ENCODE measurements at places on chromosomes 3 and 15.

DNA sequence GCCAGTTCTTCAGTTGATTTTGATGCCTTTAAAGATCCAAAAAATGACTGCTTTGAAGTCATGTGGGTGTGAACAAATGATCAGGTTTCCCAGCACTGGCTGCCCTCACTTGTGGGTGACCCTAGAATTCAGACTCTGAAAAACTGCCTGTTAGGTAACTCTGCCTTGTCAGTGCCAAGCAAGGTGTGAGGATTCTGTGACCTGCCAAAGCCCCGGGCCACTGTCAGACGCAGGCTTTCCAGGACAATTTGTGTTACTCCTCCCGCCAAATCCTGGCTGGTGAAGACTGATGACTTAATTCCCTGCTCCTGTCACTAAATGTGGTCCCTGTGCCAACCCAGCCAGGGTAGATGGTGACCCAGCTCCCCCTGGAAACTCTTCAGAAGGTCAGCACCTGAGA is 99.2 kb upstream of the PSMD6 start:
- H3K36me3 ChIP-seq: no peaks in the 10 kb centered on the region
- no peaks in the 10 kb centered on the region for H3K4me1 ChIP-seq
- no peaks in the 10 kb centered on the region for H3K27me3 ChIP-seq
- no peak overlapping the region for H3K4me3 ChIP-seq
- no peak for DNase-seq

- H3K36me3 ChIP-seq: peaks cover 49% of the 10 kb centered on the region
- DNase-seq: peak; percentile 14
- H3K27me3 ChIP-seq: no peaks in the 10 kb centered on the region
- no peak overlapping the region for H3K4me3 ChIP-seq
Observed at GRCh38 chr3:171157286-171157685, 130.8 kb upstream of the SLC2A2 start.

DNA sequence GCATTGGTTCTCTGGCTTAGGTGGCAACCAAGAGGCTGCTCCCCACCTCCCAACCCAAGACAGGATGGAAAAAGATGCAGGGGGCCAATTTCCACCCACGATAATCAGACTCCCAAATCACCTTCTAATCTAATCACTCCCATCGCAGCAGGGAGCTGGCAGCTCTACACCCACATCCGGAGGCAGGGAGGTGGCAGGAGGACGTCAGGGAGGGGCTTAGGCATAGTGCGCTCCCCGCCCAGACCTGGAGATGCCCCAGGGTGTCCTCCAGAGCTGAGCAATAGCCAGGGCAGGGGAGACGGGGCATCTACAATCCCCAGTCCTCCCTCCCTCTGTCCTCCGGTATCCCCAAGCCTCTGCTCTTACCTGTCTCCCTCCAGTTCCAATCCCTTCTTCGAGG is 70.5 kb upstream of the SEC13 start:
- DNase-seq: no peak
- H3K27me3 ChIP-seq: peaks cover 11% of the 10 kb centered on the region
- H3K4me1 ChIP-seq: peaks cover 28% of the 10 kb centered on the region
- H3K4me3 ChIP-seq: no peak overlapping the region
- no peak overlapping the region for H3K27ac ChIP-seq

GRCh38 chr3:55661141-55661540 is 174.0 kb upstream of the WNT5A start:
- no peaks in the 10 kb centered on the region for H3K27me3 ChIP-seq
- no peak overlapping the region for H3K4me3 ChIP-seq
- H3K36me3 ChIP-seq: no peaks in the 10 kb centered on the region
- peaks cover 63% of the 10 kb centered on the region for H3K4me1 ChIP-seq
- no peak overlapping the region for H3K27ac ChIP-seq
- no peak for DNase-seq

- no peaks in the 10 kb centered on the region for H3K27me3 ChIP-seq
- peaks cover 2% of the 10 kb centered on the region for H3K4me1 ChIP-seq
- H3K4me3 ChIP-seq: no peak overlapping the region
- no peaks in the 10 kb centered on the region for H3K36me3 ChIP-seq
Observed at GRCh38 chr3:85821130-85821756, 862.5 kb downstream of the CADM2 start.

DNA sequence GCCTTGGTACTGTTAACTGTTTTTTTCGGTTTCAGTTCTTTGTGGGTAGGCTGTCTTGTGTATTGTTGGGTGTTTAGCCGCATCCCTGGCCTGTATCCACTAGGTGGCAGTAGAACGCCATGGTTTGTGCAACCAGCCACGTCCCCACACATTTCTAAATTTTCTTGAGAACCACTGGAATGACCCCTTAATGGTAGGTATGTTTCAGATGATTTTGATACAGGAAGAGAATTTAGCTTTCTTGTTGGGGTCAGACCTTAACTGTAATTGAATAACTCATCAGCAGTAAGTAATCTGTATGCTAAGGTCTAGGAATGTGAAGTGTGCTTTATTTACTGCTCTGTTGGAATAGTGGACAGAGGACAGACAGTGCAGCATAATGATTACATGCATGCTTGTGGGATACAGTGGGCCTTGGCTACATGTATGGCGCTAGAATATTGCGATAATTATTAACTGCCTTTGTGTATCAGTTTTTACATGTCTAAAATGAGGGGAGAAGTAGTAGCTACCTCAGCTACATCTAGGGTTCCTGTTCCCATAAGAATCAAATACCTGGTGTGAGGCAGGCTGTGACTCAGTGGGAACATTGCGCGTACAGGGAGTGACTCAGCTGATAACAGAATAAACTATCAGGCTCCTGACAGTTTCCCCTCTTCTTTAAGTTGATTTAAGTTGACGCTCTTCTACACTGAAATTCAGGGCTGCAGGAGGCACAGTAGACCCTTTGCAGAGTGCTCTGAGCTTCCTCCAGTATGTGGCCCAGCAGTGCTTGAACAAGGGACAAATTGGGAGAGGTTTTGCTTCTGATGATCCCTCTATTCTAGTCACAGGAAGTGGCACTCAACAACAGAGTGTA is 25.0 kb upstream of the GPR171 start:
- no peak overlapping the region for H3K4me3 ChIP-seq
- H3K36me3 ChIP-seq: peaks cover 10% of the 10 kb centered on the region
- peaks cover 27% of the 10 kb centered on the region for H3K4me1 ChIP-seq
- no peaks in the 10 kb centered on the region for H3K27me3 ChIP-seq

GRCh38 chr3:34008191-34008590 is 209.8 kb downstream of the PDCD6IP start:
- H3K27me3 ChIP-seq: peaks cover 5% of the 10 kb centered on the region
- H3K27ac ChIP-seq: no peak overlapping the region
- H3K4me1 ChIP-seq: peaks cover 25% of the 10 kb centered on the region

- peak; percentile 67 for DNase-seq
- peaks cover 16% of the 10 kb centered on the region for H3K4me1 ChIP-seq
- H3K4me3 ChIP-seq: no peak overlapping the region
- peaks cover 22% of the 10 kb centered on the region for H3K36me3 ChIP-seq
Observed at GRCh38 chr15:43881944-43882343, 55.1 kb downstream of the WDR76 start.

DNA sequence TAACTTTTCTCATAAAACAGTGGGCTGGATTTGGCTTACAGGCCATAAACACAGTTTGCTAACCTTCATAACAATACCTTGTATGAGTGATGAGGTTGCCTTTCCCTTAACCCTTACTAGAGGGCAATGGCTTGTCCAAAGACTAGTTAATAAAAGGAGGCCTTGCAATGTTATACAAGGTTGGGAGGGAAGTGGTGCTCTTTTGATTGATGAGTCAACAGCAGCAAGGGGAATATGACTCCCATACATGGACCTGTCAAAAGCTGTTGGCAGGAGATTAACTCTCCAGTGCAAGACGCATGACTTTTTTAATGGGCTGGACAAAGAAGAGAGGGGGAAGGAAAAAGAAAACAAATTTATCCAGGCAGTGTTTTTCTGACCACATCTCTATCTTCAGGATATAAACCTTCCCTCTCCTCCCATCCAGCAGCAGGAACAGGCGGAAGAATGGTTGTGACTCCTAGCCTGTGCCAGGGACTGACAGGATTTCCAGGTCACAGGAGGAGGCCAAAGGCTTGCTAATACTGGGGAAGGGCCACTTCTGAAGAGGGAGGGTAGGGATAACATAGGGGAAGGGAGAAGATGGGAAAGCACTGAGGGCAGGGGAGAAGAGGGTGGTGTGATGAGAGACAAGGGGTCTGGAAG is 35.2 kb upstream of the ARL14 start:
- H3K4me1 ChIP-seq: peaks cover 6% of the 10 kb centered on the region
- no peaks in the 10 kb centered on the region for H3K36me3 ChIP-seq
- no peak overlapping the region for H3K27ac ChIP-seq
- no peak for DNase-seq
- H3K4me3 ChIP-seq: no peak overlapping the region
- H3K27me3 ChIP-seq: no peaks in the 10 kb centered on the region

- no peak for DNase-seq
- H3K4me3 ChIP-seq: no peak overlapping the region
- peaks cover 16% of the 10 kb centered on the region for H3K4me1 ChIP-seq
- H3K36me3 ChIP-seq: peaks cover 5% of the 10 kb centered on the region
- no peak overlapping the region for H3K27ac ChIP-seq
- no peaks in the 10 kb centered on the region for H3K27me3 ChIP-seq
Observed at GRCh38 chr3:97686258-97686657, 78.3 kb upstream of the ARL6 start.

DNA sequence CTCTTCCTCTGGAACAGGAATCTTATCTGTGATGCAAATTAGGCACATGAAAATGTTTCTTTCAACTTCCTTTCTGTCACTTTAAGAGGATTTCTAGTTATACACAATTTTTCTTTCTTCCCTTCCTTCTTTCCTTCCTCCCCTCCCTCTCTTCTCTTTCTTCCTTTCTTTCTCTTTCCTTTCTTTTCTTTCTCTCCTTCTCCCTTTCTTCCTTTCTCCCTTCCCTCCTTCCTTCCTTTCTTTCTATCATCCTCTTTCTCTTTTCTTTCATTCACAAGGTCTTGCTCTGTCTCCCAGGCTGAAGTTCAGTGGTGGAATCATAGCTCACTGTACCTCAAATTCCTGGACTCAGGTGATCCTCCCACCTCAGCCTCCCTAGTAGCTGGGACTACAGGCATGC is 18.0 kb upstream of the C2CD4B start:
- no peak overlapping the region for H3K4me3 ChIP-seq
- H3K27ac ChIP-seq: no peak overlapping the region
- no peaks in the 10 kb centered on the region for H3K36me3 ChIP-seq
- DNase-seq: no peak

DNA sequence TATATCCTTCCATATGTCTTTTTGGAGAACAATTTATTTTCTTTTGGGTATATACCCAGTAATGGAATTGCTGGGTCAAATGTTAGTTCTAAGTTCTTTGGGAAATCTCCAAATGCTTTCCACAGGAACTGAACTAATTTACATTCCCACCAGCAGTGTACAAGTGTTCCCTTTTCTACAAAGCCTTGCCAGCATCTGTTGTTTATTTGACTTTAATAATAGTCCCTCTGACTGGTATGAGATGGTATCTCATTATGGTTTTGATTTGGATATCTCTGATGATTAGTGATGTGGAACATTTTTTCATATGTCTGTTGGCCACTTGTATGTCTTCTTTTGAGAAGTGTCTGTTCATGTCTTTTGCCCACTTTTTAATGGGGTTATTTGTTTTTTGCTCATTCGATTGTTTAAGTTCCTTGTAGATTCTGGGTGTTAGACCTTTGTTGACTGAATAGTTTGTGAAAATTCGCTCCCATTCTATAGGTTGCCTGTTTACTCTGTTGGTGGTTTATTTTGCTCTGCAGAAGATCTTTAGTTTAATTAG is 48.4 kb downstream of the TMEM45A start:
- H3K27ac ChIP-seq: no peak overlapping the region
- DNase-seq: no peak

GRCh38 chr3:52472239-52473000 is 17.0 kb downstream of the NISCH start:
- H3K27ac ChIP-seq: peak overlapping the region; percentile 23
- no peak overlapping the region for H3K4me3 ChIP-seq
- peaks cover 48% of the 10 kb centered on the region for H3K36me3 ChIP-seq
- H3K27me3 ChIP-seq: no peaks in the 10 kb centered on the region
- no peaks in the 10 kb centered on the region for H3K4me1 ChIP-seq

- no peak overlapping the region for H3K4me3 ChIP-seq
- H3K27ac ChIP-seq: no peak overlapping the region
- H3K27me3 ChIP-seq: no peaks in the 10 kb centered on the region
- peaks cover 11% of the 10 kb centered on the region for H3K4me1 ChIP-seq
Observed at GRCh38 chr15:65512807-65513416, 4.6 kb downstream of the DPP8 start.

GRCh38 chr3:53804697-53805462 is 41.3 kb downstream of the CHDH start:
- H3K4me1 ChIP-seq: peaks cover 15% of the 10 kb centered on the region
- DNase-seq: no peak
- no peaks in the 10 kb centered on the region for H3K27me3 ChIP-seq

DNA sequence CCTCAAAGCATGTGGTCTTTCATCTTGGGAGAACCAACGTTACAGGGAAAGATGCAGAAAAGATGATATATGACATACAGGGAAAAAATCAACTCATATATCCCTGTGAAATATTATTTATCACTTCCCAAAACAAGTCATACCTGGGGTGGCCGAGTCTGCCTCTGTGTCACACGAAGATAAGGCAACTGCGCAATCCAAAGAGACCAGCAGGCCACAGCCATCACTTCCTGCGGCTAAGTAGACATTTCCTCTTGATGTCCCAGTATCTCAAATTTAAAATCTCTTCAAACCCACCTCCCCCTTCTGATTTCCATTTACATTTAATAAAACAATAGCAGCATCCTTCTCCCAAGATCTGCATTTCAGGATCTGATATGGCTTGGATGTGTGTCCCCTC is 71.5 kb downstream of the IGF2BP2 start:
- H3K4me1 ChIP-seq: peaks cover 82% of the 10 kb centered on the region
- no peaks in the 10 kb centered on the region for H3K27me3 ChIP-seq
- no peak for DNase-seq
- H3K27ac ChIP-seq: 0 out of 2 replicates have a peak overlapping the region, but pooled peaks have one; percentile 16
- no peak overlapping the region for H3K4me3 ChIP-seq

DNA sequence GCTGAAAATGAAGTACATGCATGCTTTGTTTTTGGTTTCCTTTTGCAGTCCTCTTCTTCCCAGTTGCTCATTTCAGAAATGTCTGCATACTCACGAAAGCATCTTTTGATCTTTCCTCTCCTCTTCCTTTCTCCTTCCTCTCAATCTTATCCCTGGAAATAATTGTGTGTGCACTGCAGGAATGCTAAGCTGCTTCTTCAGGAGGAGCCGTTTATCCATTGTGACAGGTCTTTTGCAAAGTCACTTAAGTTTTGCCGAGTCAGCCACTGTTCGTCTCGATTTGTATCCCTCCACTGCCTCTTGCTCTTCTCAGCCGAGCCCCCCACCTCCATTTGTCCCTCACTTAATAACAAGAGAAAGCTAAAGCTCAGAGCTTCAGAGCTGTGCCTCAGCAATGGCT is 597.6 kb downstream of the AGBL1 start:
- no peaks in the 10 kb centered on the region for H3K27me3 ChIP-seq
- peaks cover 19% of the 10 kb centered on the region for H3K4me1 ChIP-seq
- H3K4me3 ChIP-seq: no peak overlapping the region
- H3K27ac ChIP-seq: peak overlapping the region; percentile 11

DNA sequence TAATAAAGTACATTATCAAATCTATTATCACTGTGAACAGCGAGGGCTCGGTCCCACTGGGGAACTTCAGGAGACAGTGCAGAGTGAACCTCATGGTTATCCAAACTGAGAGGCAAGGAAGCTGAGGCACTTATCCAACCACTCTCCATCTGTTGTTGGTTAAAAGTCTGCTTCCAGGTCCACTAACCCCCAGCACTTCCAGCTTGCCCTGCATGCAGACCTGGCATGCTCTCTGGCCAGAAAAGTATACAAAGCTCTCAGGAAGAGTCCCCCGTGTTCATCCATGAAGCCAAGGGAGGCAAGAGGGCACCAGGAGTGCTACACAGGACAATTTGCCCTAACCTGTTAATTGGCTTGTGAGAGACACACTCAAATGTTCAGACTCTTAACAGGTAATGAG is 36.0 kb downstream of the FBN1 start:
- no peak overlapping the region for H3K27ac ChIP-seq
- no peak for DNase-seq
- H3K4me3 ChIP-seq: no peak overlapping the region
- no peaks in the 10 kb centered on the region for H3K27me3 ChIP-seq
- H3K36me3 ChIP-seq: no peaks in the 10 kb centered on the region

Data from WTC11 (cell line).